Activated T-helper 1 cell treated with Interleukin-2 at 50 U/mL for 16 hours (primary cell): ENCODE measurements at places on chromosomes 7 and 10.

DNA sequence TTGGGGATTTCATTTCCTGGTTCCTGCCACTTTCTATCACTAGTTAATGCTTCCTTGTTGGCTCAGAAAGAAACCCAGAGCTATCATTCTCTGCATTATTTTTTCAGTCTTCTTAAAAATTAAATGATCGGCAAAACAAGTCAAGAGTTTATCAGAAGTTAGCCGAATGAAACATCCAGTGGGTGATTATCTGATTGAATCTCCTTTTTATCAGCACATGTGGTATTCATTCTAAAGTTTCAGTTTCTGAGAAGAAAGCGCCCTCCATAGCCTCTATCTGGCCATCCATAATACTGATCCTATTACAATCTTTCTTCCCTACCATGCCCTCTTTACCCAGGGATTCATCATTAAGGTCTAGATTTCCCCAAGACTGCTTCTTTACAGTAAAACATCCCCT lies 71.8 kb downstream of the OSBPL3 start:
- DNase-seq = no peak

- no peak for DNase-seq
Measured at GRCh38 chr10:14691359-14691758, 83.3 kb downstream of the FAM107B start.

GRCh38 chr10:70176441-70176840 lies 6.1 kb upstream of the SAR1A start:
- no peak for DNase-seq

DNA sequence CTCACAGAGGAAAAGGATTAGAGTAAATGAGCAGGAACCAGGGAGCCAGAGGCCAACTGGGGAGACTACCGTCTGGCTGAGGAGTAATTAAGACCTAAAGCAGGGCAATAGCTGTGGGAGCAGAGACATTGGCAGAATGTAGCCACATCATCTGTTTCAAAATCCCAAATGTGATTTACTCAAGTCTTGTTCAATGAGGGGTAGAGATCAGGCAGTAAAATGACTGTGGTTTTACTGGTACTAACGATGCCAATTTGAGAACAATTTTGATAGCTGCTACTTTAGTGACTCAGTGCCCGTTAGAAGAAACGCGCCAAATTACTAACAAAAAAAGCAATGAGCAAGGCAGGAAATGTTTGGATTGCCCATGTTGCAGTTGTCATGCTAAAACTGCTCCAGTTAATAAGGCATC lies 12.7 kb upstream of the MIOS start:
- no peak for DNase-seq

DNA sequence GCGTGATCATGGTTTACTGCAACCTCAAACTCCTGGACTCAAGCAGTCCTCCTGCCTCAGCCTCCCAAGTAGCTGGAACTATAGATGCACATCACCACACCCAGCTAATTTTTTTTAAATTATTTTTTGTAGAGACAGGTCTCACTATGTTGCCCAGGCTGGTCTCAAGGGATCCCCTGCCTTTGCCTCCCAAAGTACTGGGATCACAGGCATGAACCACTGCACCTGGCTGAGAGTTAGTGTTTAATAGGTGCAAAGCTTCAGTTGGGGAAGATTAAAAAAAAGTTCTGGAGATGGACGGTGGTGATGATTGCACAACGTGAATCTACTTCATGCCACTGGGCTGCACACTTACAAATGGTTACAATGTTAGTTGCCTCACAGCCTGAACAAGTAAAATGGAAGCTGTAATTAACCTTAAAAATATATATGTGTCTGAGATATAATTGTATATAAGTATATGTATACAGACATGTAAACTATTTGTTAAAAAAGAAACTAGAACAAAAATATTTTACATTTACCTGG lies 106.4 kb upstream of the ZNF438 start:
- DNase-seq = no peak

DNA sequence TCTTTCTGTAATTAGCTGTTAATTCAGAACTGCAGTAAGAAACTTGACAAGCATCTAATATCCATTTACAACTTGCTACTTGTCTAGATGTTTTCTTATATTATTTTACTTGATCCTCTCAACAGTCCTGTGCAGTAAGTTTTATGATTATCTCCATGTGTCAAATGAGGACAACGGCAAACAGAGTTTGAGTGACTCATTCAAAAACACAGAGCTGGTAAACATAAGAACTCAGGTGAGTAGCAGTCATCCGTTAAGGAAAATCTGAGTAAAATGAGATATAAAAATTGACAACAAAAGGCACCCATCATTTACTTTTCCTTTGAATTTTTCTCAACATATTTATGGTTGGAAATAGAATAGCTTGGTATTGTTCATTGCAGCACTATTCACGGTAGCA lies 19.0 kb upstream of the TARP start:
- DNase-seq = no peak

GRCh38 chr7:107069457-107069856 lies 25.0 kb downstream of the PRKAR2B start:
- no peak for DNase-seq

DNA sequence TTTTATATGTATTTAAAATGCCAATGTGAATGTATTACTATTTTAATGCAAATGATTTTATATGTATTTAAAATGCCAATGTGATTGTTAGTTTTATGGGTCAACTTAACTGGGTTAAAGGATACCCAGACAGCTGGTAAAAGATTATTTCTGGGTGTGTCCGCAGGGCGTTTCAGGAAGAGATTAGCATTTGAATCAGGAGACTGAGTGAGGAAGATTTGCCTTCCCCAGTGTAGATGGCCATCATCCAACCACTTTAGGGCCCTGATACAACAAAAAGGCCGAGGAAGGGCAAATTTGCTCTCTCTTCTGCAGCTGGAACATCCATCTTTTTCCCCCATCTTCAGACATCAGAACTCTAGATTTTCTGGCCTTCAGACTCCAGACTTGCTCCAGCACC lies 116.2 kb downstream of the BAMBI start:
- no peak for DNase-seq

- DNase-seq = no peak
Measured at GRCh38 chr7:151839451-151839921, 37.4 kb downstream of the PRKAG2 start.

- DNase-seq = no peak
Measured at GRCh38 chr7:147240468-147240867, 1123.9 kb downstream of the CNTNAP2 start.

DNA sequence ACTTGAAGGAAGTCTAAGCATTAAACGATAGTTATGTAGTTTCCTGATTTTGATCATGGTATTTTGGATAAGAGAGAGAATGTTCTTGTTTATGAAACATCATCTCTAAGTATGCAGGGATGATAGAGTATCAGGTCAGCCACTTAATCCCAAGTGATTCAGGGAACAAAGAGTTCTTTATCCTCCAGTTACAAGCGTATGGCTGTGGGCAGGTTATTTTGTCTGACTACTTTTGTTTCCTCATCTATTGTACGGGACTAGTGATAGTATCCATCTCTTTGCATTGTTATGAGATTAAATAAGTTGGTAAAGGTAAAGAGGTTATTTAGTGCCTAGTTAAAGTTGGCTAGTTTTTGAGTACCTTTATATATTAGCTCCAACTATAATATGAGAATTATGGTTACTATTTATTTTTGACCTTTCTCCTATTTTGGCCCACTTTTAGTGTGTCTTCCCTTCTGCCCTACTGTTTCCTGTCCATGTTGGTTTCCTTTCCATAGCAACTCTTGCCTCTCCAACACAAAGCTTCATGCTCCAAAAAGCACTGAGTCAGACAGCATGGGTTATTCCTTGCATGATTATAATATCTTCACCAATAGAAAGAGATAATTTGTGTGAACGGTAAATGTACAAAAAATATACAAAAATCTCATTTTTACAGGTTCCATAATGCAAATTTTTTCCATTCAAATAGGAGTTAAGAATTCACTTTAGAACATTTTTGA lies 65.4 kb downstream of the SP8 start:
- DNase-seq = no peak

- DNase-seq = no peak
Measured at GRCh38 chr10:30897547-30897946, 134.1 kb downstream of the ZNF438 start.

DNA sequence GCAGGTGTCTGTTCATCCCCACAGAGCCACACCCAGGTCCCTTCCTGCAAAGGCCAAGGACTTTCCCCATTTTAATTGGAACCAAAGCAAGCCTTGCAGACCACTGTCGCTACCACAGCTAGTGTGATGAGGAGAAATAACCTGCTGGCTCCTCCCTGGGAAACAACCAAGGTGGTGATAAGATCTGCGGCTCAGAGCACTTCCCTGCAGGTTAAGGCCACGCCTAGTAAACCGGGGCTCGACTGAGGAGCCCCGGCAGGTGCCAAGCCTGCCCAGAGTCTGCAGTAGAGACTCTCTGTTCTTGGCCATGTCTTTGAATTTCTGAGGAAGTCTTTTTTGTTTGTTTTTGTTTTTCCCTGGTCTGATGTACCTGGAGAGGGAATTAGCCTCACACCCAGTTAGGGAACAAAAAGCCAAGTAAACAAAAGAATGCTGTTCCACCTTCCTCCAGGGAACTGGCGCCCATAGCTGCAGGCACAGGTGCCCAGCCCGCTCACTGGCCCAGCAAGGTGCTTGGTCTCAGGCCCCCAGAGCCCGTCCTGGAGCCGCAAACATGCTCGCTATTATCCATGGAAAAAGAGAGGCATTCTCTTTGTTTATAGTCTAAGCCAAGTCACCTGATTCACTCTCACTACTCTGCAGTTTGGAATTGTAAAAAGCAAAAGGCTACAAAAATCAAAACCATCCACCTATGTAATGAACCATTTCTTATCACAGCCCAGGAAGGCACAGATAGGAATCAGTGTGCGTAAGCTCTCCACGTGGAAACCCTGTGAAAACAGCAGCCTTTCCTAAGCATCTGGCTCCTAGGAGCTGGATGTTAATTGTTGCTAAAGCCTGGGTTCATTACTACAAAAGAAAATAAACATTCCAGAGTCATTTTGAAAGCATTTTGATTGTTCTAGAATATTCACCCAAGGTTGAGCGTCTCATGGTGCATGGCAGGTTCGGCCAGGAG lies 2.7 kb downstream of the GPR146 start:
- DNase-seq = peak; percentile 27

- DNase-seq = no peak
Measured at GRCh38 chr10:3774018-3774813, 10.8 kb downstream of the KLF6 start.

DNA sequence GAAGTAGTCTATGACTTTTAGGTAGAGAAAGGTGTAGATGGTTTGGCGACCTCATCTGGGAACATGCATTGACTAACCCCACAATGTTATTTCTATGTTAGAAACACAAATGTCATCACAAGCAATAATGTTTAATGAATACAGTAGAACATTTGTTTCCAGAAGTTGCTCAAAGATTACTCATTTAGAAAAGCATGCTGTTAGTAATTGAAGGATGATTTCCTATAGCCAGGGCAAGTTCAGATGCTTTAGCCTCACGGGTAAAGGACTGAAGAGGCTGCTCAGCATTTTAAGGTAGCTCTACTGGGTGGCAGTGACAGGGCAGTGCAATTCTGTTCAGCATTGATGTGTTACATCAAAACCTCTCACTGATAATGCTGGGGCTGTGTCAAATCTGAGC lies 199.3 kb upstream of the FZD1 start:
- no peak for DNase-seq

GRCh38 chr7:103593691-103594090 lies 147.7 kb upstream of the SLC26A5 start:
- DNase-seq = no peak

DNA sequence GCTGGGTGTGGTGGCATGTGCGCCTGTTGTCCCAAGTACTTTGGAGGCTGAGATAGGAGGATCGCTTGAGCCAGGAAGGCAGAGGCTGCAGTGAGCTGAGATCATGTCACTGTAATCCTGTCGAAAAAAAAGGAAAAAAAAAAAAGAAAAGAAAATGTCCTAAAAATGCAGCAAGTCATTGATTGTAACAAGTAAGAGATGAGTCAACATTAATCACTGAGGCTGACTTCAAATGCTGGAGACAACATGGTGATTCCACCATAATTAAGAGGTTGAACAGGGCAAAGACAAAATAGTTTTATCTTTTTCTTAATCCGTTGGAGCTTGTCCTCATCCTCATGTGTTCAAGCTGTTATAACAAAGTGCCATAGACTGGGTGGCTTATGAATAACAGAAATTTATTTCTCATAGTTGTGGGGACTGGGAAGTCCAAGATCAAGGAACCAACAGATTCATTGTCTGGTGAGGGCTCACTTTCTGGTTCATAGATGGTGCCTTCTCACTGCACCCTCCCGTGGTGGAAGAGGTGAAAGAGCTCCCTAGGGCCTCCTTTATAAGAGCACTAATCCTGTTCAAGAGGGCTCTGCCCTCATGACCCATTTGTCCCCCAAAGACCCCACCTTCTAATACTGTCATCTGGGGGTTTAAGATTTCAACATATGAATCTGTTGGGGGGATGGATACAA lies 60.3 kb downstream of the TBXAS1 start:
- no peak for DNase-seq

GRCh38 chr7:115479448-115479847 lies 551.1 kb downstream of the TFEC start:
- no peak for DNase-seq

DNA sequence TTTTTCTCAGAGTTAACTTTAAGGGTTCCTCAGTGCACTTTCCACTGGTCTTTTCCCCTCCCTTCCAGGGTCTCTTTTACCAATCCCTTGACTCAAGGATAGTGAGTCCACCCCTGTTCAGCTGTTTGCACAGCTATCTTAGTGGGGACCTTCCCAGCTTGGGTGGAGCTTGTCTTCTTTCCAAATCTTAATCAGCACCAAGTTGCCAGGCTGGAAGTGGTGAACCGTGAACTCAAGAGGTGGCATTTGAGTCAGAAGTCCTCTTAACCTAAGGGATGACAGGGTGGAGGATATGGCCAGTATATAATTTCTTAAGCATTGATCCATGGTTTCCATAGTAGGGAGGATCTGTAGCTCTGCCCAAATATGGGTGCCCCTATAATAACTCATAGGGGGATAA lies 25.0 kb downstream of the MAPK8 start:
- DNase-seq = no peak

GRCh38 chr10:89470628-89471027 lies 56.3 kb downstream of the IFIT5 start:
- no peak for DNase-seq

DNA sequence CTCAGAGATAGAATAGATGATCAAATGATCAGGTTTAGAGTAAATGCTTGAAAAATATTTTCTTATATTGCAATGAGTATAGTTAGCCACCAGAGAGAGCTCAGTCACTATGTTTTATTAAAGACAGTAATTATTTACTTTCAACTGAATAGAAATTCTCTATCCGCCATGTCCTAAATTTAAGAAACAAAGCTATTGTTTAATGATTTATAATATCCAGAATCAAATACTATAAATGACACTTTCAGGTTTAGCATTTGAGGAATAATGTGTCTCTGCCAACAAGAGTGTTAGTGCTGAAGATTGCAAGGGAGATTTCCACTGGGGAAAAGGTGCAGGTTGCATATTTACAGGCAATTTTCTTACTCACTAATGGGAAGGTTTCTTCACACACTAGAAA lies 184.7 kb downstream of the DGKB start:
- DNase-seq = no peak

GRCh38 chr10:18254086-18254485 lies 113.9 kb downstream of the CACNB2 start:
- no peak for DNase-seq

DNA sequence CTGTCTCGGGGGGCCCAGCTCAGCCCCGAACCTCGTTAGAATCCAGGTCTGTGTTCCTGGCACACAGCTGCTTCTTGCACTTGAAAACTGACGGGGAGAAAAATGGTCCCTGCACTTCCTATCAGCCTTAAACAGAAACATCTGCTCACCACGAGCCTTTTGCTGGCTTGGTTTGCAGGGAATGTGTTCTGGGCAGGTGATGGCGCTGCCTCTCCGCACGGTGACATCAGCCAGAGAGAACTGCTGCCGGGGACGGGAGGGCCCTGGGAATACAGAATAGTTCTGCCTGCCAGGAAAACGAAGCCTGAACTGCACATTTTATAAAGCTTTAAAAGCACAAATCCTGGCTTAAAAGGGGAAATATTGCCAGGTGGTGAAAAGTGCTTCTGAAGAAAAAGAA lies 622.5 kb downstream of the TYW1 start:
- DNase-seq = no peak
